ENCODE measurements at places on chromosomes 3 and 15.
A peak's percentile ranks its signal among the peaks of the same experiment; 100 is the strongest.

DNA sequence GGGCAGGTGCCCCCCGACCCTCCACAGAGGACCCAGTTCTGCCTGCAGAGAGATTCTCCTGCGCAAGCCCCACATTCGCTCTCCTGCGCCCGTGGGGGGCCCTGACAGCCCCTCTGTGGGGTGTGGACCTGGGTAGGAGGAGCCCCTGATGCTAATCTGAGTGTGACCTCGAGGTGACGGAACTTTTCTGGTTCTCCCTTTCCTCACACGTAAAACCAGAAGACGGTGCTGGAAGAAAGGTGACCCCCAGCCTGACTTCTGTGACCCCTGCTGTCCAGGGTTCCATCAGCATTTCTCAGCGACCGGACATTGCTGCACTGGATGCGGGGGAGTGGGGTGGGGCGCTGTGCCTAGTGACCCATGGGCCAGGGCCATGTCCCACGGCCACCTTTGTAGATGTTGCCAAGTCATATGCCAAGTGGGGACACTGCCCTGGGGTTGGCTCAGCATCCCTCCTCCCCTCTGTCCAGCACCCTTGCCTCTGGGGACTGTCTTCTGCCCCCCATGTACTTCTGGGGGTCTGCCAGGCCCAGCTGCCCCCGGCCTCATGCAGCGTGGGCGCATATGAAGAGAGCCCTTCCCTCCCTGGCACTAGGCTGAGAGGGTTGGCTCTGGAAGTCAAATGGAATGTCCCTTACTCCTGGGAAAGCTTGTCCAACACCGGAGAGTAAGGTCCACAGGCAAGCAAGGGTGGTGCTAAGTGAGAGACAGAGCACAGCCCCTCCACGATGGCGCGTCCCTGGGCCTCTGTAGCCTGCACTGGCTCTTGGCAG is 129.1 kb upstream of the MEF2A start:
- DNase-seq, result no peak

DNA sequence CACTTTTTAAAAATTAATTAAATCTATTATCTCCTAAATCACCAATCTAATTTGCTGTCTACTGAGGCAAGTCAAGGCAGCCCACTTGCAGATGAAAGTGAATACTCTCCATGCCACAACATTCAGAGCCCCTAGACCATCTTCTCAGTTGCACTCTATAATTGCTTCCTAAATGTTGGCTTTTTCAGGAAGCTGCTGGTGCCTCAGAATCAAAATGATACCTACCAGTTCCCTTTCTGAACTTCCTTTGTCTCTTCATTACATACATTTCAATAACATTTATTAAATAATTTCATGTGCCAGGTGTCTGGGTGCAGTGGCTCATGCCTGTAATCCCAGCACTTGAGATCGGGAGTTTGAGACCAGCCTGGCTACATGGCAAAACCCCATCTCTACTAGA is 124.1 kb downstream of the SERPINI1 start:
- no peak for DNase-seq

DNA sequence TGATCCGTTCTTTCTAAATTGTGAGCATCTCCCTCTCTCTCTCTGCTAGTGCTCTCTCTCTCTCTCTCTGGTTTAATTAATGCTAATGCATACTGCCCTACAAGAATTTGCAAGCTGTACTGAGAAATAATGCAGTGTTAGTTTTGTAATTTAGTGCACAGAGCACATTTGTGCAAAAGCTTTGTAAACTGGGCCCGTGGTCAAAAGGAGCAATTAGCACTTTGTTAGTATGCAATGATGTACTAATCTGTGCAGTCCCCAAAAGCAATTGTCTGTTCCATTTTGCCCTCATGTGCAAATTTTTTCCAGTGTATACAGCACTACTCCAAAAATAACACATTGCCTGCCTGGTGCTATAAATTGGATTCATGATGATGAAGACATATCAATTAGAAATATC is 184.6 kb upstream of the CMC1 start:
- no peak for DNase-seq

DNA sequence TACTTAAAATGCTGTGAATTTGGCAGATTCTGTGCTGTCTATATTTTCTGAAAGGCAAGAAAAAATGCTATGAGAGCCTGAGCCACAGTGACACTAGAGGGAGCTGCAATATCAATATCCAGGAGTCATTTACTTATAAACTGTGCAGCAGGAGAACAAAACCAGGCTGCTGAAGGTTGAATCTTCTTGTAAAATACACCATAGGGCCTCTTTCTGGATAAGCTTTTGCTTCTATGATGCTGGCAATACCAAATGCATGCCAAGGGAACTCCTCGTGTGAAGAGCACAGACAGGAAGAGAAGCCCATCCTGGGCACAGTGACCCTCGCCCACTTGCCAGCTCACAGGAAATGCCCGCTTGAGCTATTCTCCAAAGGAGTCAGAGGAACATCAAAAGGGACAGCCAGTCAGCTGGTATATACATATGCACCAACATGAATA is 48.0 kb upstream of the TSPAN3 start:
- peak; percentile 91 for DNase-seq

GRCh38 chr3:100730524-100730923 is 21.2 kb downstream of the TFG start:
- no peak for DNase-seq

DNA sequence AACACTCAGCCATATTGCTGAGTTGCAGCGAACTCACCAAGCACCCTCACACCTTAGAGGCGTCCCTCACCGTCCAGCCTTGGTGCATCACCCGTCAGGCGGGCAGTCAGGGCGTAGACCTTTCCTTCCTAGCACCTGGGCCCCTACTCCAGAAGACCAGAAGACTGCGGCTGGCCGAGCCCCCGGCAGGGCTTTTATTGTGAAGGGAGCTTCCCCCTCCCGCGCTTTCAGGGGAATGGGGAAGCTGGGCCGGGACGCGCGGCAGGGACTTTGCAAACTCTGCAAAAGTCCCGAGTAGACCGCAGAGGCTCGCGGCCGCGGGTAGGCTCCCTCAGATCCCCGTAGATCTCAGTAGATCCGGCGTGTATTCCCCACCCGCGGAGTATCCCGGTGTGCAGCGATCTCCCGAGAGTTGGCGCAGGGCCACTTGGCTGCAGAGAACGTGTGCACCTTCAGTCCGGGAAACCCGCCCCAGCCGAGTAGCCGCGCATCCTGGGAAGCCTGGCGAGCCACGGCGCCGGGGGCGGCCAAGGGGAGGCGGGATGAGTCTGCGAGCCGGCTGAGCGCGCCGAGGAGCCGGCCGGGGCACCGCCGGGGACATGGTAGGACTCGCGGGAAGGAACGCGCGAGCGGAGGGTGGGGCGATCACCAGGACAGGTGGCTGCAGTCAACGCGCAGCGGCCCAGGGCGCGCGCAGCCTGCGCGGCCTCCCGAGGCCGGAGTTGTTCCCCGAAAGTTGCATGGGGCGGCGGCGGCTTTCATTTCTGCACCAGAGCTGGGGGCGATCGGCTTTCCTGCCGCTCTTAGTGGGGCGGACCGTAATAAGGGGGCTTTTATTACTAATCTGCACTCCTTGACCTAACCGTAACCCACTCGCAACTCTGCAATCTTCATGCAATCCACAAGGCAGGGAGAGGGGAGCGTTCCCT is at the start of gene GASK1A:
Gene GASK1A, plus strand, starts transcription at position 268 of the 929 bp plus-strand sequence. Its CDS starts 332 bp downstream, at position 600.
- DNase-seq, result peak; percentile 11
